ENCODE measurements at places on chromosomes 13 and 19.
A peak's percentile ranks its signal among the peaks of the same experiment; 100 is the strongest.

DNA sequence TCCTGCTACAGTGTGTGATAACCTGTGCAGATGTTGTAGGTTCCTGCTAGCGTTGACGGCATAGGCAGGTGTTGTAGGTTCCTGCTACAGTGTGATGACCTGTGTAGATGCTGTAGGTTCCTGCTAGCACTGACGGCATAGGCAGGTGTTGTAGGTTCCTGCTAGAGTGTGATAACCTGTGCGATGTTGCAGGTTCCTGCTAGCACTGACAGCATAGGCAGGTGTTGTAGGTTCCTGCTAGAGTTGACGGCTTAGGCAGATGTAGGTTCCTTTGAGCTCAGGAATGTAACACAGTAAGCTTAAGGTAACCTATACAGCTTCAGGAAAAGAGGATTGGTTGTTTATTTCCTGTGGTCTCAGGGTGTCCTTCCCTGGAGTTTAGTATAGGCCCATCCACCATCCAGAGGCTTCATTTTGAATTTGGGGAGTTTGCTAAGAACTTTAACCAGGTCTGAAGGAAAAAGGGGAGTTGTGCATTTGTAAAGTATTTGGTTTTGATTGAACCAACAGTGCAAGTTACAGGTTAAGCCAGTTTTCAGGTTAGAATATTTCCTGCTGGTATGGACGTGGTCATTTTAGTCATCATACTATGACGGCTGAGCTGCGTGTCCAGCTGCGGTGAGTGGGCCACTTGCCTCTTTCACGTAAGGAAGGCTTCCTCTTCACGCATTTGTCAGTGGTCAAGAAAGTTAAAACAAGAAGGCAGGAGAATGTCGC is 53.8 kb downstream of the ATP11A start:
- no peak for DNase-seq

DNA sequence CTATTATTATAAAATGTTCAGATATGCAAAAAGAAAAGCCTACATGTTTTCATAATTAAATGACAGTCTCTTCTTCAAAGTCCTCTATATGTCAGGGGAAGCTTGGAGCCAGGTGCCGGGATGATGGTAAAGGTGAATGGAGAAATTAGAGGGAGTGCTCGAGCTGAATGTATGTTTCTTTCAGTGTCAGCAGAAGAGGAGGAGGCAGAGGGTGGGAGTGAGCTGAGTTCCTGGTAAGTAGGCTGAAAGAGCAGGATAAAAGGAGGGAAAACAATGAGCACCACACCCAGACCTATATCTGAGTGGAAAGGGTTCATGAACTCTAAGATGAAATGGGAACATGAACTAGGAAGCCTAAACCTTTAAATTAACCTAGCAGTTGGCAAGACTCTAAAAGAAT is 307.6 kb upstream of the NBEA start:
- DNase-seq, result no peak

DNA sequence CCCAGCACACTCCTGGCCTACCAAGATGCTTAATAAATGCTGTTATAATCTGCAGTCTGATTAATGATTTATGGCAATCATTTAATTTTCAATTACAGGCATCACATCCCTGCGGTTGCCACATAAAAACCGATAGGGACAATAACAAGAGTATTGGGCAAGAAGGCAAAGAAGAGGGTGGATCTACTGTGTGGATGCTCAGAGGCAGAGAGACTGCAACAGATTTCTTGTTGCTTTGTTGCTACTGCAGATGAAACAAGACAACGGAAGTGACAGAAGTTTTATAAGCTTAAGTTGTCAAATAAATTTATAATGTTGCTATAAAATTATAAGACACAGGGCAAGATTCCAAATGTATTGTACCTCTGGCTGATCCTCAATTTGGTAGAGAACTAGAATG is 154.8 kb downstream of the ABCC4 start:
- no peak for DNase-seq

DNA sequence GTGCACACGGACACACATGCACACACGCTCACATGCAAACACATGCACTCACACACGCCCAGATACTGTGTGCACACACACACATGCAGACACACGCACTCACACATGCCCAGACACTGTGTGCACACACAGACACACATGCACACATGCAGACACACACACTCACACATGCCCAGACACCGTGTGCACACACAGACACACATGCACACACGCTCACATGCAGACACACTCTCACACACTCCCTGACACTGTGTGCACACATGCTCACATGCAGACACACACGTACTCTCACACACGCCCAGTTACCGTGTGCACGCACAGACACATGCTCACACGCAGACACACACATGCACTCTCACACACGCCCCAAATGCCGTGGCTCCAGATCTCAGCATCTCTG is 137.2 kb upstream of the MCF2L start:
- DNase-seq, result no peak

DNA sequence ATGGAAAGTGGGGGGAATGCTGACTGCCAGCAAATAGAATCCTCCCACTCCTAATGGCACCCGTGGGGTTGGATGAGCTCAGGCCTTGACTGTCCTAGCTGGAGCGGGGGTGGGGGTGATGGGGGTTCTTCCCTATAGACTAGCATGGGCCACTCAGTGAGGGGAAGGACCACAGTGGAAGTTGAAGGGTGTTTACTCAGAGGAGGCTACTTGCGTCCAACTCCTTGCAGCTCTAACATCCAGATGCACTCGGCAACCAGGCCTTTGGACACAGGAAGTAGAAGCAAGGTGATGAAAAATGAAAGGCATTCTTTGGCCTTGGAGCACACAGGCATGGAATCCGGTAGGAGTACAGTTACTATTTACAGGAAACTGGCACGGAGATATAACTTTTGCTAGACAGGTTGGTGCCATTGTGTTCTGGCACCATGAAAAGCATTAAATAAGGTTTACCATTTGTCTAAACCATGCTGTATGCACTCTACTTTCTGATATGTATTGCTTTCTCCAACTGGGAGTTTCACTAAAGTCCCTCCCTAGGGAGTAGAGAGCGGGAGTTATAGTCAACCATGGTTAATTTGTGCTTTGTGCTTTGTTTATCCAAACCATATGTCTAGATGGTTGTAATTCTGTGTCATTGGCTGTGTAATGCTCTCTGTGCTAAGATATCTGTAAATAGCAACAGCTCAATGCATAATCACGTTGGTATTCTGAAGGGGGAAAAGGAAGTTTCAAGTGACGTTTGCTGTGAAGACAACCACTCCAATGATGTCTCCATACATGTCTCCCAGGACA is 125.3 kb downstream of the TSHZ3 start:
- peak; percentile 35 for DNase-seq

GRCh38 chr19:1316466-1316865 is 30.8 kb downstream of the EFNA2 start:
- DNase-seq, result no peak

DNA sequence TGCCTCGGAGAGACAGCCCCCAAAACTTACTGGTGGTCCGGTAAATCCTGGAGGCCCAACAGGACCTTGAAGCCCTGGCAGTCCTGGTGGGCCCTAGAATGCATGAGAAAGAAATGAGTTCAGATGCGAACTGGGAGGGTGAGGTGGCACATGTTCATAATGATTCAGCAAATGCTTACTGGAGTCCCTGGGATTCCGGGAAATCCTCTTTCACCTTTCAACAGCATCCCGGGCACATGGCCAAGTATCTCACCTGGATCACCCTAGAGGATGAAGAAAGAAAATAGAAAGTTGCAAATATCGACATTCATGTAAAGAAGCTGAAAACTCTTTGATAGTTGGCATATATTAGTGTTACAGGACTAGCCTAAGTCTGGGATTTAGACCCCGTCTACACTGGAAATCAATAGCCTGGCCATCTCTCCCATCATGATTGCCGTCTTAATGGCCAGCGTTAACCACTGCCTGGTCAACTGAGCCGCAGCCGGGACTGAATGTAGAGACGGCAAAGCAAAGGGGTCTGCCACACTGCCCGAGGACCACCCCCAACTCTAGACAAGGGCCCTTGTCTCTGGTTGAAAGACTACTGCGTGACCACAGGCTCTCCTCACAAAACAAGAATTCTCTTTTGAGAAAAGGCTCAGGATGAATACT is 96.9 kb downstream of the COL4A1 start:
- DNase-seq, result no peak

DNA sequence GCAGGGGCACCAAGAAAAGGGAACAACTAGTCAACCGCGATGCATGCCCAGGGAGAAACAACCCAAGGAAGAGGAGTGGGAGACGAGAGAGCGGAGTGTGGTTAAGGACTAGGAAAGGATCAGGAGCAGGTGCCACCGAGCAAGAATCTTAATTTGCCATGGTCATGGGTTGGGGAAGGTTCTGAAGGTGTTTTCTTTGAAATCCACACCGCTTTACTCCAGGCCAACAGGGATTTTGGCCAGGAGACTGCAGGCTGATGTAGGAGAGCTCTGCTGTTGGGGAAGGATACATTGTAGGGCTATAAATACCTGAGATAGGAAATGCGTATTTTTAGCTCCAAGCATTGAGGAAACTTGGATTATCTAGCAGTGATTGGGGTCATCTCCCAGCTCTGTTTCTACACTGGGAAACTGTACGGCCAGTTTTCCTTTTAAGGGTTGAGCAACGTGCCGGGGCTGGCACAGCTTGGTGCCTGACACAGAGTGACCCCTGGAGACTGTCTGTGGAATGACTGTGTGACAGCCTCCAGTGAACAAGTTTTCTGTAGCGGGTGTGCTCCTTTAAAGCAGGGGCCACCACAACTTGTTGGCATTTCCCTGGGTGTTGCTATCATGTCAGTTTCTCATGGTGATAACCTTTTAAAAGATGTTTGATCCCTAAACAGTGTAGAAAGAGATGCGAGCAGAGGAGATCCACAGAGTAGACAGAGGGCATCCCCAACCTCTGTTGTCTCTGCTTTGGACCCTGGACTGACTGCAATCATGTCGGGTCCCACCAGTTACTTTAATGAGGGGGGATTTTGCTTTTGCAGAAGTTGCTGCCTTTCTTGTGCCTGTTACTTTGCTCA is 34.3 kb downstream of the ZNF536 start:
- DNase-seq, result no peak

DNA sequence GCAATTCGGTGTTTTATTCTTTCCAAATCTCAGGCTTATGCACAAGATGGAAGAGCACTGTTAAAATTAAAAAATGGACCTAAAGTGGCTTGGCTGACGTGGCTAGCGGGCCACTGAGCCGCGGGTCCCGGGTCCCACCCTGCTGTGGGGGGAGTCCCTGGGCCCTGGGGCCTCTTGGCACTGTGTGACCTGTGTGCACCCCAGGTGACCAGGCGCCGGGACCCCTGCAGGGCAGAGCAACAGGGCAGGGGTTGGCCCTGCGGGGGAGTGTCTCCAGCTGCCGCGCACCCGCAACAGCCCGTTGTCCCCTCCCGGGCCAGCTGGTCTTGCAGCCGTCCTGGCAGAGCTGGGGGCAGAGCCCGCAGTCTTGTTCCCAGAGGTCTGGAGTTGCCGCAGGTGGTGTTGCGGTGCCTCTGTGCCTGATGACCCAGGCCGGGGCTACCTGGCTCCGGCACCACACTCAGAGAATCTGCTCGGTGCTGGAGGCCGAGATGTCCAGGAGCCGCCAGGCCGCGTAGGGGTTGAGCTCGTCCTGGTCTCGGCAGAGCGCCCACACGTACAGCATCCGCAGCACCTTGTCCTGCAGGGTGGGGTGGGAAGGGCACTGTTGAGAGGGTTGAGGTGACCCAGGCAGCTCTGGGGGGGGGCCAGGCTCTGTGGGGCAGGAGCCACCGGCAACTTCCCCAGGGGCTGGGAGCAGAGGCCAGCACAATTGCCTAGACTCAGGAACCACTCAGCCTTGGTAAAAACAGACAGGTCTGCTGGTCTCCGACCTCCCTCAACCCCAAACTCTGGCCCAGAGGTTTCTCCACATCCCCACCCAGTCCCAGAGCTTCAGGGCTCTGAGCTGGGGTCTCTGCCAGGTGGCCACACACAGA is 1.0 kb upstream of the CTXN1 start:
- DNase-seq, result no peak

- peak; percentile 91 for DNase-seq
Observed at GRCh38 chr19:1260749-1261537, 8.2 kb upstream of the CIRBP start.

DNA sequence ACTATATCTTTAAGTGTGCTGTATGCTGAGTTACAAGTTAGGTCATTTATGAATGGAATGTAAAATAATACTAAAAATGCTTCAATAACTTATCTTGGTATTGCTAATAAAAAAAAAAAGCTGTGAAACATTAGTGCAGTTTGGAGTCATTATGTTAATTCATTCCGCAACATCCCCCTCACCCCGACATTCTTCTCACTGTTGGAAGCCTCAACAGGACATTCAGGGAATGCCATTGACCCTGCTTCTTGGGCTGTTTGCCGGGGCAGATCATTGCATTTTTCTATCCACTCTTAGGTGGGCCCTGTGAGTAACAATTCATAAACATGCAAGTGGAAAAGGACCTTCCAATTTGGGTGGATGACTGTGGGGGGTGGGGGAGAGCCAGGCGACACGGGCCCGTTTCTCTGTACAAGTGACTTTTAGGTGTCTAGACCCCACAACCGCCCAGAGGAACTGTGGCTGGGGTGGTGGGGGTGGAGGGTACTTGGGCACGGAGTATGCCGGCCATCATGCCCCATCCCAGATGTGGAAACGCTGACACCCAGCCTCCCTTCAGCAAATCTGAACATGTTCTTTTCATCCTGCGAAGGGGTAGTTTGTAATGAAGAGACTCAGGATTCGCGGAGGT is 185.9 kb downstream of the ZNF536 start:
- no peak for DNase-seq

- DNase-seq, result no peak
Observed at GRCh38 chr13:102597029-102597961, 509 bp downstream of the TPP2 start.

- no peak for DNase-seq
Observed at GRCh38 chr13:24184265-24184841, 23.8 kb downstream of the SPATA13 start.

DNA sequence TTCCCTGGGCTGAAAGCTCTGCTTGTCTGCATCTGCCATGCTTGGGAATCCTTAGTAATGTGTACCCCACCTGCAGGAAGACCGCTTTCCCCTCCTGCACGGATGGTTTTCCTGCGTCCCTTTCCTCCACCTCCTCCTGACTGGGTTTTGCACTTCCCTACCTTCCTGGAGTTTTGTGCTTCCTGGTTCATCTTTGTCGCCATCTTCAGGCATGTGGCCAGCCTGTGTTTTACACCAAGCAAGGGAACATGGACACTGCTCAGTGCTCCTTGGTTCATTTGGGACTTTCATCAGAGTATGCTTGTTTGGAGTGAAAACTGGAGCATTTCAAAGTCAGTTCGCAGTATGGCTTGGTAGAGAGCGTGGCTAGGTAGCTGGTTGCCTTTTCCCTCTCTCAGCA is 30.7 kb downstream of the ERICH6B start:
- DNase-seq, result no peak
